ENCODE measurements at places on chromosomes 12 and 14.

GRCh38 chr14:95713596-95714371, at the start of gene TCL1A:
Gene TCL1A, minus strand, starts transcription at chr14:95714125. Its CDS starts 59 bp downstream, at chr14:95714066.
- DNase-seq = no peak

GRCh38 chr12:111741235-111741812, 25.4 kb upstream of the ALDH2 start:
- no peak for DNase-seq

GRCh38 chr12:114406316-114406983, 506 bp upstream of the TBX5 start:
- no peak for DNase-seq

DNA sequence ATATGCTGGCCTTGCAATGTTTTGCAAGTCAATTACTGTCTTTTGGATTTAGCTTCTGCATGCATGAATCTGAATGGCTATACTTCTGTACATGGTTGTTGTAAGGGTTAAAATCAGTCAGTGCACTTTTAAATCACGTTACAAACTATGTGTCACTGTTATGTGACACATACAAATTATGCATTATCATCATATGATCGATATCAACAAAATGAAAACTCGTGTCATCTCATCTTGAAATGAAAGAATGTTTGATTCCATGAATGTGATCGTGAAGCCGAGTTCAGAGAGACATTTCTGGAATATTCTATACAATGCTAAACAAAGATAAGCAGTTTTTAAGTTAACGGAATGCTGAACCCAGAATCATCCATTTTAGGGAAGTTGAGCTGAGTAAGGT, 116.5 kb downstream of the HMGA2 start:
- no peak for DNase-seq

- no peak for DNase-seq
Observed at GRCh38 chr14:35281341-35281740, 10.8 kb upstream of the PSMA6 start.

DNA sequence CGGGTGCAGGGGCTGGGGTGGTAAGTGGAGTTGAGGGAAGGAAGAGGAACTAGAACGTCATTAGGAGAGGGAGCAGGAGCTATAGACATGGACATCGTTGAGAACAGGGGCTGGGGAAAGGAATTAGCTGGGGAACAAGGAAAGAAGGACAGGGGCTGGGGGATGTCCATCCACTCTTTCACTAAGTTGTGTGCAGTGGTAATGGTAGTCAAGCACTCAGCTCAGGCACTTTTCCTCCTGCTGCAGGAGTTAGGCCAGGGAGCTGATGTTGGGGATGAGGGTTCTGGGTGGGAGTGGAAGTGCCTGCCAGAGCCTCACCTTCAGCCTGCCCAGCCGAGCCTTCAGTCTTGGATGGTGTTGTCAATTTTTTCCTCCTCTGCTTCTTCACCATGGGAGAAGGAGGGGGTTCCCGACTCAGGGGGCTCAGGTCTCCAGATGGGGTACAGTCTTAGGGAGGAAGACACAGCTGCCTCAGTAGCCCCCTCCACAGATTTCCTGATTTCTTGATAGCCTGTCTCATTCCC, 9.2 kb downstream of the AGAP2 start:
- DNase-seq = no peak

DNA sequence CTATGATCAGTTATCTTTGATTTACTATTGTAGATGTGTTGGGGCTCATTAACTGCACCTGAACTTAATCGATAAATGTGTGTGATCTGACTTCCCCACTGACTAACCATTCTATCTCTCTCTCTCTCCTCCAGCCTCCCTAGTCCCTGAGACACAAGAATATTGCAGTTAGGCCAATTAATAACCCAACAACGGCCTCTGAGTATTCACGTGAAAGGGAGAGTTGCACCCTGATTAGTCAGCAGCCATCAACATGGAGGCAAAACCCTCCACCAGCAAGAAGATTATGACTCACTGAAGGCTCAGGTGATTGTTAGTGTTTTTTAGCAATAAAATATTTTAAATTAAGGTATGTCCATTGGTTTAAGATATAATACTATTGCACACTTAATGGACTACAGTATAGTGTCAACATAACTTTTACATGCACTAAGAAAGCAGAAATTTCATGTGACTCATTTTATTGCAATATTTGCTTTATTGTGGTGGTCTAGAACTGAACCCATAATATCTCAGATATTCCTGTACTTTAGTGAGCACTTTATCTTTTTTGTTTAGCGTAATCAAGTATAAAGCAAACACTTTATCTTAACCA, 77.1 kb upstream of the PTGDR start:
- DNase-seq = no peak

DNA sequence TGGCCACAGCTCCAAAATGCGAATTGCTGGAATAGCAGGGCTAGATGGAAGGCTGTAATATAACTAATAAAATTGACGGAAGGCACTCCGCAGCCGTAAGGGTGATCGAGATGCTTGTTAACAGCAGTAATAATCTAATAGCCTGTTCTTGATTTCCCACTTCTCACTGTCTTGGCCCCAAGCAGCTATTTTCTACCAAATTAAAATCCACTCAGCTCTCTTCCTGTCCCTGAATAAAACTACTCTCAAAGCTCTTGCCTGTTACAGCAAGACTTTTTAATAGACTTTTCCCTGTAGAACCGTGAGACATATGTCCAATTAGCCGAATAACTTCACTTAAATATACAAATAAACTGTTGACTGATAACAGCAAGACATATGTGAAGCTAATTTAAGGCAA, 38.0 kb downstream of the ADCK1 start:
- no peak for DNase-seq

GRCh38 chr12:28851781-28852180, 297.3 kb upstream of the FAR2 start:
- no peak for DNase-seq

DNA sequence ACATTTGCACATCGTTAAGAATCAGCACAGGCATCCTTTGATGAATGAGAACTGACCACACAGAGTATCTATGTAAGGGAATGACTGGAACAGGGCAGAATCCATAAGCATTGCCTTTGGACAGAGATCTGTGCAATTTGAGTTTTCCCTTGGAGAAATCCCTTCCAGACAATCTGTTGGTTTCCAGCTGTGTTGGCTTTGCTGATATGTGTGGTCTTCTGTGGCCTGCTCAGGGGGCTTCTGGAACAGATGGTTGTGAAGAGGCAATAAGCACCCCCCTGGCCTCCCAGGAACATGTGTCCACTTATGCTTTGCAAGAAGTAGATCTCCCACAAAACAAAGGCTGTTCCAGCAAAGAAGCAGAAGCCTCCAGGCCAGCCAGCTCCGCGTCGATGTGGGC, 111.4 kb upstream of the TMEM132C start:
- no peak for DNase-seq

- DNase-seq = no peak
Observed at GRCh38 chr12:122544537-122544936, 17.5 kb downstream of the KNTC1 start.

DNA sequence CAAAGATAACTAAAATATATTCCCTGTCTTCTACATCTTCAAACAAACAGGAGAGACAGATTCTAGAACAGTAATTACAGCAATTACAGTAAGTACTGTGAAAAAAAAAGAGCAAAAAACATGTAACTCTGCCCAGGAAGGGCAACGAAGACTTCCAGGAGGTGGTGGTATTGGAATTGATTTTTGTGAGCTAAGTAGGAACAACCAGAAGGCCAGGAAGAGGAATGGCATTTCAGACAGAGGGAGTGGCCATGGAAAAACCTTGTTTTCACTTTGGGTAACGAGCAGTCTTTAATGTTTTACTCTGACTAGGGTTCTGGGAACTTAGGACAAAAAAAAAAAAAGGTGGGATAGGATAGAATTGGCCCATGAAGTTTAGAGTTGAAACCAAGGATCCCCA, 196.3 kb upstream of the PLEKHG7 start:
- no peak for DNase-seq

DNA sequence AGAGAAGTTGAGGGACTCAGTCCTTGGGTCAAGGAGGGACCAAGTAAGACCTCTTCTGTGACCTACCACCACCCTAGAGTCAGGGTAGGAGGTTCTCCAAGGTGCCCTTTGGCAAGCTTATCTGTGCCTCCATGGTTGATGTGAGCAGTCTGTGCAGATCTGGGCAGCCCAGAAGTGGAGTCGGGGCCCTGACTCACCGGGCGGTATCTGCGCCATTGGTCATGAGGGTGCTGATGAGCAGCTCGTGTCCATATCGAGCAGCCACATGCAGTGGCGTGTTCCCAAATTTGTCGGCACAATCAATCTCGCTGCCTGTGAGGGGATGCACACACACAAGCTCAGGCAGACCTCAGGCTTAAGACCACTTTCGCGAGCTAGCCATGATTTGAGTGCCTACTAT, 5.1 kb downstream of the ANKRD52 start:
- no peak for DNase-seq

DNA sequence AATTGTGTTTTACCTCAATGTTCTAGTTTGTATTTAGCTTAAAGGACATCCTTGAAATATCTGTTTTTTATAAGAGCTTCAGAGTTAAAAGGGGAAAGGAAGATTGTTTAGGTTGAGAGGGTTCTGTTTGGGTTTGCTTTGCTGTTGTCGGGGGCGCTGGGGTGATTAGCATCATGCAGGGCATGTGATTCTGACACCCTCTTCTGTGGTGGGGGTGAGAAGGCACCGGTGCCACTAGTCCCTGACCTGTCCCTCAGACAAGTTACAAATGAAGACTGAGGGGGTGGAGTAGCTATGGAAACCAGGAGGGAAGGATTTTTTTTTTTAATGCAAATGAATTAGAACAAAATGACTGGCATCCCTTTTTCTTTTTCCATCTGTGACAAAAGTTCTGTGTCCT, 291.3 kb downstream of the RPAP3 start:
- no peak for DNase-seq

DNA sequence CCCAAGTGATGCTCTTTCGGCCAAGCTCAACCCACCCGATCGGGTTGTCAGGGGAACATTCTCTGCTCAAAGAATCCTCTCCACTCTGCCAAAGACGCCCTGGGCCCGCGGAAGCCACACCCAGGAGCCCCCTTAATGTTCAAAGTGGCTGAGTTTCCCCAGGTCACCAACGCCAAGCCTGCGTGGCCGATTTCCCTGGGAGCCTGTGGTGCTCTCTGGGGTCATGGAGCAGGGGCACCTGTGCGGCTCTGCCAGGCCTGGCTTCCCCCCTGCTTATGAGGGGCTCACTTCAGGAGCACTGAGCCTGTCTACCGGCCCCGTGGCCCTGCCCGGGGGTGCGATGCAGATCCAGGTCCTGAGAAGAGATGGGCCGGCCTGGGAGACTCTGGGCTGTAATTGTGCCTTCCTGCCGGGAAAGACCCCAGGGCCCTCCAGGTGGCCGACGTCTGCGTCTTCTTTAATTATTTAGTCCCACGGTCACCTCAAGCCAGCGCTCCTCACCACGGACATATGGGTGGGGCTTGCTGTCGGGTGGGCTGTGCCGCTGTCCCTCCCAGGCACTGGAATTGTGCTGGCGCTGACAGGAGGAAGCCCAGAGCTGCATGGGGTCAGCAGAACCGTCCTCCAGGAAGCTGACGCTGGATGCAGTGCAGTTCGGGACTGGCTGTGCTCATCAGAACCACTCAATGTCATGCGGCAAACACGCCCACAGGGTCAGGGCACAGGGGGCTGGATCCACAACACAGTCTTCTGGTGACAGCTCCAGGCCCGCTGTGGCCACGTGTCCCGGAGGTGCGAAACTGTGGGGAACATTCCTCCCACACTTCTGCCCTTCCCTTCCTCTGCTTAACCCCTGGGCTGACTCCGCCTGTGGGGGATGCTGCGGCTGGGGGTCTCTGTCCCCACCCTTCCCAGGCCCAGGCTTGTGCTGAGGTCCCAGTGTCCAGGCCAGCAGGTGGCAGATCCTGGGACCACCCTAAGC, 267.6 kb upstream of the SFSWAP start:
- DNase-seq = no peak

GRCh38 chr12:90128526-90128925, 419.9 kb upstream of the ATP2B1 start:
- DNase-seq = no peak

DNA sequence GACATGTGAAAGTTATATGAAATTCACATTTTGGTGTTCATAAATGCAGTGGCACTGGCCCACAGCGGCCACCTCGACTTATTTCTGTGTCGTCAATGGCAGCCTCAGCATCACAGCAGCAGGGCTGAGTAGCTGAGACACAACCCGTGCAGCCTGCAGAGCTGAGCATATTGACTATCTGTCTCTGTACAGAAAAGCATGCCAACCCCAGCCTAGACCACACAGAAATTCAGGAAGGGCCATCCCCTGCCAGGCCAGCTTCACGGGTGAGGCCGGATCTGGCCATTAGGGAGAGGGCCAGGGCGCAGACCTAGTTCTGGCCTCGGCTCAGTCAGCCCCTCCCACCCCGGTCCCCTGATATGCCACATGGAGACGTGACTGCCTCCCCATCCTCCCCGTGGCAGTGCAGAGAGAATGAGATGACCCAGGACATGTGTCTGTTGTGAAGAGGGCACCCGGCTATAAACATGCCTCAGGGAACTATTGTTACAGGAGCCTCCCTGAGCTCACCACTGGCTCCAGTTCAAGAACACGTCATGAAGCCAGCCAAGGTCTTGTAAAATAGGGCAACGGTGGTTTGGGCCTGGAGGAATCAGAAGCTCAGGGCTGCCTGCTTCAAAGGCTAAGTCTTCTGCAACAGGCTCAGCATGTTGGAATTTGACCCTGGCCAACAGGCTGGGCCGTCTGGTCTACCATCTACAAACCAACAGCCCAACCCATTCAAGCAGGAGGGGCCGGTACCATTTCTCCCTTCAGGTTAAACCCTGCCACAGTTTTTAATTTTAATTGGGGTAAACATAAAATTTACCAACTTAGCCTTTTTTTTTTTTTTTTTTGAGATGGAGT, 25.5 kb downstream of the SCARB1 start:
- no peak for DNase-seq

GRCh38 chr12:11687528-11687927, 38.1 kb downstream of the ETV6 start:
- no peak for DNase-seq

GRCh38 chr14:21041676-21042433, at the start of gene RNASE7:
Gene RNASE7, plus strand, starts transcription at chr14:21042362. Its CDS starts 631 bp downstream, at chr14:21042993.
- DNase-seq = no peak

DNA sequence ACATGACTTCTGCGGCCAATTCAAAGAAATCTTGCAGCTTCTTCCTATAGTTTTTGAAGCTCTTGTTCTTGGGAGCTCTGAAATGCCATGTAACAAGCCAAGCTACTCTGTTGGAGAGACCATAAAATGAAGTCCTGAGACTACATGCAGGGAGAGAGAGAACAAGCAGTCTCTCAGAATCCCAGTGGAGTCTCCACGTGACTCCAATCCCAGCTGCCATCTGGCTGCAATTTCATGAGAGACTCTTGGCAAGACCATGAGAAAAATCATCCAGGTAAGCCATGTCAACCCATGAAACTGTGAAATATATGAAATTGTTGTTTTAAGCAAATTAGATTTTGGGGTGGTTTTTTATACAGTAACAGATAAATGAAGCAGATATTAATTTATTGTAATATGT, 54.4 kb downstream of the KLRG1 start:
- no peak for DNase-seq

GRCh38 chr14:91300957-91301356, 56.5 kb upstream of the GPR68 start:
- DNase-seq = no peak

- DNase-seq = no peak
Observed at GRCh38 chr12:121930862-121931261, 12.5 kb downstream of the CFAP251 start.
